ENCODE measurements at places on chromosomes 13 and 19.

- DNase-seq, result no peak
These were observed 35.6 kb downstream of the NDFIP2 start for GRCh38 chr13:79516595-79516994.

GRCh38 chr19:11323601-11324078, 15.8 kb downstream of the RAB3D start:
- no peak for DNase-seq

- DNase-seq, result no peak
These were observed 101.3 kb downstream of the ARHGEF7 start for GRCh38 chr13:111216166-111216960.

DNA sequence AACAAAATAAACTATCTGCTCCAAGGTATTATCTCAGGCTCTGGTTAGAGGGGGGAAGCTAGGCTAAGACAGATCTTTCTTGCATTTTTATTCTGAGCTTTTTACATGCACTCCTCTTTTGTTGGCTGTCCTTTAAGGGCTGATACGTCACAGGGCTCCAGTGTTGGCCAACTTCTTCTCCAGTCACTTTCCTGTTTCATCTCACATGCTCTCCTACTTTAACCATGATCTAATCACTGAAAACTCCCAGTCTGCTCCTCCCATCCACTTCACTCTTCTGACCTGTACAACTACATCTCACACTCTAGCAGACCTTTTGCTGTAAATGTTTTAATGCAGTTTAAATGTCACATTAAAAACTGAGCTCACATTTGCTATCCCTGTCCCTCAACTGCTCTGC, 510.0 kb upstream of the KLF12 start:
- no peak for DNase-seq
